ENCODE measurements at places on chromosomes 1 and 21.

GRCh38 chr1:207244409-207244801 is 77.1 kb upstream of the CD55 start:
- no peak for DNase-seq

- DNase-seq: no peak
Observed at GRCh38 chr1:218878369-218878768, 295.3 kb upstream of the LYPLAL1 start.

GRCh38 chr1:206446688-206447421 is 23.4 kb upstream of the IKBKE start:
- DNase-seq: no peak

GRCh38 chr21:41942457-41942856 is 11.4 kb downstream of the C2CD2 start:
- DNase-seq: no peak

- no peak for DNase-seq
Observed at GRCh38 chr1:156655151-156655903, 13.4 kb downstream of the BCAN start.

- no peak for DNase-seq
Observed at GRCh38 chr1:208108646-208109330, 135.4 kb downstream of the PLXNA2 start.

- no peak for DNase-seq
Observed at GRCh38 chr1:83555871-83556270, 443.1 kb downstream of the TTLL7 start.

GRCh38 chr1:156813750-156814570 is 2.7 kb downstream of the SH2D2A start:
- peak; percentile 47 for DNase-seq

All from stimulated activated CD8-positive, alpha-beta memory T cell treated with anti-CD3 and anti-CD28 coated beads, Interleukin-15, amount 100 ng/mL, for 24 hours (primary cell).